T47D (cell line): ENCODE measurements at places on chromosomes 2 and 18.
A peak's percentile ranks its signal among the peaks of the same experiment; 100 is the strongest.

- DNase-seq: no peak
Observed at GRCh38 chr2:27079233-27080139, 1.1 kb downstream of the EMILIN1 start.

DNA sequence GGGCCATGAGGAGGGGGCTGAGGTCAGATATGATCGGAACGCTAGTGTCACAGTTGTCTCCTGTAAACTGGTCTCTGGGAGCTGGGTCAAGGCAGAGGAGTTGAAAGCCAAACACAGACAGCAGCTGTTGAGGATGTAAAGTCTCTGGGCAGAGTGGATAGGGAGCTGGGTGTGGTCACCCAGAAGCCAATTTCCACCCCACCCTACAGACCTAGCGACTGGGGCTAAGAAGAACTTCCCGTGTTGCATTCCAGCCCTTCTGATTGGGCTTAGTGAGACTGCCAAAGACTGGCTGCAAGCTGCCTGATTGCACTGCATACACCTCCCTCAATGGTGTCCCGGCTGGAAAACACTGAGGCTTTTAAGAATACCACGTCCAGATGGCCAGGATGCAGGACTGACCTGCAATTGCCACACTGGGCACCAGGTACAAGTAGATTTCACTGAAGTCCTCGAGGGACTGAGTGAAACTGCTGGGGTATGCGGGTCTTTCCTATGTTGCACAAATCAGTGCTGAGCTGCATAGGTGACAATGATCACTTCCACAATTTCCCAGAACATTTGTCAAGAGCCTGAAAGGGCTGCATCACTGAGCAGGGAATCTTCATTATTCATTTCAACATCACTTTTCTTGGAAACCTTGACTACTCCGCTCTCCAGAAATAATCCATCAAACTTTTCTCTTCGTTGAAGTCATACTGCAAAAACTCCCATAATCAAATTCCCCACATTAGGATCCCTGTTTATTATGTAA lies 43.1 kb upstream of the EML4 start:
- DNase-seq: no peak

GRCh38 chr2:160104115-160104514 lies 41.7 kb upstream of the PLA2R1 start:
- DNase-seq: no peak

DNA sequence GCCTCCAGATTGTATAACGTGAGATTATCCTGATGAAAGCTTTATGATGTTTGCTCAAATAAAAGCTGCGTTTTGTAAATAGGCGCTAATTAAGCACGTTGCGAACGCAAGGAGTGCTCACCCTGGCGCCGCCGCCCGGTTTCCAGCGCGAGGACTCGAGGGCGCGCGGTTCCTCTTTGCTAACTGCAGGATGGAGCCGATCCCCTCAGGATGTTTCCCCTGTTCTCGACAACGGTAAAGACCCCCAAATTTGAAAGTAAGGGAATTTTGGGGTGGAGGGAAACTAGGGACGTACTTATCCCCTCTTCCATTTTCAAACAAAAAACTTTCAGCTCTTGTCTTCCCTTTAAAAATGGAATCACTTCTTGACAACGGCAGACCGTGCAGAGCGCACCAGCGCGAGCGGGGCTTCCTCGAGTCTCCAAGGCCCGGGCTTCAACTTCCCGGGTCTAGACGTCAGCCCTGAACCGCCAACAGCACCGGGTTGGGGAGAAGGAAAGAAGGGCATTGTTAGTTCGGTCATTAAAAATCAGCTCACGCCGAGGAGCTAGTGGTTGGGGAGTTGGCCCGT lies 1.1 kb upstream of the GBX2 start:
- DNase-seq: no peak

DNA sequence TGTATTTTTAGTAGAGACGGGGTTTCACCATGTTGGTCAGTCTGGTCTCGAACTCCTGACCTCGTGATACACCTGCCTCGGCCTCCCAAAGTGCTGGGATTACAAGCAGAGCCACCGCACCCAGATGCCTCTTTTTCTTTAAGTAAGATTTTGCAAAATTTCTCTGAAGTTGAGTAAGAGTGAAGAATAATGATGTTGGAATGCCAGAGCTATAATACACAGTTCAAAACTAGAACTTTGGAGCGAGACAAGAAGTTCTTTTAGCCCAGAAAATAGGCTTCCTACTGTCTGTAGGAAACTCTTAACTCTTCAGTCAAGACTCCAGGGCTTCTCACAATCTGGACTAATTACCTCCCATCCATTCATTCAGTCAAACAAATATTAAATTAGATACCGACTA lies 51.4 kb downstream of the MARCHF4 start:
- DNase-seq: no peak

DNA sequence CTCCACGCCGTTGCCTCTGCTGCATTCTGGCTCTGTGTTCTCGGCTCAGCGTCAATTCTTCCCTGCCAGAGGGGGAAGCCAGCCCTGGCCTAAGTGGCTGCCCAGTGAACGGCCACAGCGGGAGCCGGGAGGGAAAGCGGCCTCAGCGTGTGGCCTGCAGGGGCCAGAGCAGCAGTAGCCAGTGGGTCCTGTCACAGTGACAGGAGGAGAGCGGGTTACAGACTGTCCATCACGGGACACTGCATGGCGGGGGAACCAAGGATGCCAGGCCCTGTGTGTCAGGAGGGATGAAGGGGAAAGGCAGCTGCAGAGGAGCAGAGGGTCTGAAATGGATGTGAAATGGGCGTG lies 39.7 kb downstream of the PDIA6 start:
- DNase-seq: no peak

DNA sequence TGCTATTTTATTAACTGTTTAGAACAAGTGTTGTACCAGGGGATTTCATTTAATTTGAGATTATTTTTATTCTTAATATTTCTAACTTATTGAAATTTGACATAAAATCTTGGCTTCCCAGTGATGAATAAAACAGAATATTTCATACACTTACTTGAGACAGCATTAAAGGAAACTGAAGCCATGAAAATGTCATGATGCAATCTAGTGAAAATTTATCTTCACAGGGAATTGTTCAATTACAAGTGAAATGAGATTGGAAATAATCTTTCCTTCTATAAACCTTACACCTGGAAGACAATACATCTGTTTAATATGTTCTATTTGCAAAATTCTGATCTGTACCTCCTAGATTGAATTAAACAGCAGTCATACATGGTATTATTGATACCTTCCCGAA lies 511.0 kb upstream of the CDH7 start:
- no peak for DNase-seq

DNA sequence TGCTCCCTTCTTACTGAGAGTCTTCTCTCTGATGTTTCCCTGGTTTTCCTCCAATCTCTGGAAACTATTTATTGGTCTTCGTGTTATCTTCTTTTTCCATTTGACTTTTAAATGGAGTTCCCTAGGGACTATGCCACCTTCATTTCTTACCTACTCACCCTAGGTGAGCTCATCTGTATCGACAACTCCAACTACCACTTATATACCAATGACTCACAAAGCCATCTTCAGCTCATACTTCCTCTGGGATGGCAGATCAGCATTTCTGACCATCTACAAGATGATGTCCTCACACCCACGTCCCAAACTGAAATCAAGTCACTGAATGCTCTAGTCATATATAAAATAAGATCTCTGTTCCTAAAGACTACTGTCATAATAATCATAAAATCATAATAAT lies 40.6 kb downstream of the CFAP210 start:
- no peak for DNase-seq

DNA sequence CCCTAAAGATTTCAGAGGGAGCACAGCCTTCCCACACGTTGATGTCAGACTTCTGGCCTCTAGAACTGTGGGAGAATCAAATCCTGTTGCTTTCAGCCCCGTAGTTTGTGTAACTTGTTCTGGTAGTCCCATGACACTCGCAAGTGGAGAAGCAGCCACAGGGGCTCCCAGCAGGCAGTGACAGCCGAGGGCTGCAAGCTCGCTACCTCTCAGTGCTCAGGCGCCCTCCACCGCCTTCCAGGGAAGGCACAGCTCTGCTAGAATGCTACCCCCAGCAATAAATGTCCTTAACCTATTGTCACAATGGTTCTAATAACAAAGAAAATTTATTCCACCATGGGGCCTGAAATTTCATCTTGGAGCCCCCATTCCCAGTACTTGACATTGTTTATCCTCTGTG lies 143.1 kb upstream of the ZNF236 start:
- DNase-seq: no peak

GRCh38 chr2:178455947-178456346 lies 4.8 kb downstream of the PJVK start:
- DNase-seq: no peak

DNA sequence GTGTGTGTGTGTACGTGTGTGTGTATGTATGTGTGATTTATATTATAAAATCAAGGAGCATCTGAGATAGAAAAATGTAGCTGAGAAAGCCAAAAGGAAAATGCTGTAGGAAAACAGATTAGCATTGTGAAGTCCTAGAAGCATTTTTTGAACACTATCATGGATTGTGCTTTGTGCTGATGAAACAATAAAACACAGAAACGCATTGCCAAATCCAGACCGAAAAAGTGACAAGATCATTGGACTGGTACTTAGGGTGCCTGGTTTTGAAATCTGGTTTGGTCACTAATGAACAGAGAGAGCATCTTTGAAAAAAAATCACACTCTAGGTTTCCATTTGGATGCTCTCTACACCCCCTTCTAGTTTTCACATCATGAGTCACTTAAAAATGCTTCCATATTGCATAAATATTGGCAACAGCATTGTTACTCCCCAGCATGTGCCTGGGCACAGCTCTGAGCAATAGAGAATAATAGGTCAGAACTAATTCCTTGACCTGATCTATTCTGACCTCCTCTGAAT lies 214.6 kb upstream of the LRRTM1 start:
- DNase-seq: no peak

DNA sequence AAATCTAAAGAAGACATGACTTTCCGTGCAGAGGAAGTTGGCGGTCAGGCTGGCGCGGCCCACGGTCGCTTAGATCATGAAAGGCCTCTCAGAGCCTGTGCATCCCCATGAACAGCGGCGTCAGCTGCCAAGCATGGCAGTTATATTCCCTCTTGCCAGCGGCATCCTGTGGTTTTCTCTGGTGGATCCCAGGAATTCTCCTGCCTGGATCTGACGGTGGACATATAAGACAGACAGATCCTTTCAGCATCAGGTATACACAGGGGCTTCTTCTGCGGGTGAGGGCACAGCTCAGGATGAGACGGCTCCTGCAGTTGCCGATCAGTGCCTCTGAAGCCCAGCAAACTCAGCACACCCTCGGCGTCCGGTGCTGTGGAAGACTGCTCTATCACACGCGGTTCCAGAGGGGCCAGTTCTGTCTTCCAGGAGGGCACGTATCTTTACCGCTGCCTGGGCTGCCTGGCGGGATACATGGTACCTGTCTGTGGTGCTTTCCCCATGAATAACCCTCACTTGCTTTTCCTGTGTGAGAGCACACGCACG lies 157.8 kb downstream of the LDLRAD4 start:
- no peak for DNase-seq

- DNase-seq: no peak
Observed at GRCh38 chr2:102660574-102660973, 41.2 kb downstream of the SLC9A2 start.

DNA sequence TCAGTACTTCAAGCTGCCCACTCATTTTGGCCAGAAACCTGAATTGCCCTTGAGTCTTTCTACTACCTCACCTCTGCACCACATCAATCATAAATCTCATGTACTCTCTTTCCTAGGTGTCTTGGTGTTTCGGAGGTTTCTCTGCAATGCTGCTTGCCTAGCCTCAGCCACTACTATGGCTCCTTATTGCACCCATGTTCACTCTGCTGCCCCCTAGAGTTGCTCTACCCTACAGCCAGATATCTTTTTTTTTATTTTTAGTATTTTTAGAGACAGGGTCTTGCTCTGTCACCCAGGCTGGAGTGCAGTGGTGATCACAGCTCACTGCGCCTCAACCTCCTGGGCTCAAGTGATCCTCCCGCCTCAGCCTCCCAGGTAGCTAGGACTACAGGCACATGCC lies 413.0 kb downstream of the PTPRM start:
- DNase-seq: no peak

DNA sequence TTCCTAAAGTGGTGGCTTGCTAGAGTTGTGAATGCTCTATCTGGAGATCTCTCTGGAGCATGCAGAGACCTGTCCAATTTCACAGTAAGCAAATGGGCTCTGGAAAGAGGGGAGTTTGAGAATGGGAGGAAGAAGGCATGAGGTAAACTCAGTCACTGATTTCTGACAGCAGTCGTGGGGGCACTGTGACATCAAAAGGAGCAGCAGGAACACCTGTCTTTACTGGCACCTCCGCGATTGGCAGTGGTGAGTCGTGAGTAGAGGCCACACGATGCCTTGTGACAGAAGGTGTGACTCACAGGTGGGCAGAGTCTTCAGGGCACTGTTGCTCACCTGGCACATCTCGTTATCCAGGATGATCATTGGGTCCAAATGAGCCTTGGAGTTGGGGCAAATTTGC lies 38.8 kb upstream of the CAVIN2 start:
- no peak for DNase-seq

DNA sequence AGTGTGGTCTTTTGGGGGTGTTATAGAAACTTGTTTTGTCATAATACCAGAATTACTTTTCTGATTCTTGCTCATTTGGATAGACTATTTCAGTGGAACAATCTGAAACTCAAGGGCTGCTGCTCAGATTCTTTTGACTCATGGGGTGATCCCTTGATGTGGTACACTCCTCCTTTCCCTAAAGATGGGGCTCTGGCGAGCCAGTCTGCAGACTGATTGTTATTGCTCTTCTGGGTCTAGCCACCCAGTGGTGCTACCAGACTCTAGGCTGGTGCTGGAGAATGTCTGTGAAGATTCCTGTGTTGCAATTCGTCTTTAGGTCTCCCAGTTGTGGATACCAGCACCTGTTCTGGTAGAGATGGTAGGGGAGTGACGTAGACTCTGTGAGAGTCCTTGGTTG lies 4.2 kb upstream of the MARS2 start:
- DNase-seq: no peak

DNA sequence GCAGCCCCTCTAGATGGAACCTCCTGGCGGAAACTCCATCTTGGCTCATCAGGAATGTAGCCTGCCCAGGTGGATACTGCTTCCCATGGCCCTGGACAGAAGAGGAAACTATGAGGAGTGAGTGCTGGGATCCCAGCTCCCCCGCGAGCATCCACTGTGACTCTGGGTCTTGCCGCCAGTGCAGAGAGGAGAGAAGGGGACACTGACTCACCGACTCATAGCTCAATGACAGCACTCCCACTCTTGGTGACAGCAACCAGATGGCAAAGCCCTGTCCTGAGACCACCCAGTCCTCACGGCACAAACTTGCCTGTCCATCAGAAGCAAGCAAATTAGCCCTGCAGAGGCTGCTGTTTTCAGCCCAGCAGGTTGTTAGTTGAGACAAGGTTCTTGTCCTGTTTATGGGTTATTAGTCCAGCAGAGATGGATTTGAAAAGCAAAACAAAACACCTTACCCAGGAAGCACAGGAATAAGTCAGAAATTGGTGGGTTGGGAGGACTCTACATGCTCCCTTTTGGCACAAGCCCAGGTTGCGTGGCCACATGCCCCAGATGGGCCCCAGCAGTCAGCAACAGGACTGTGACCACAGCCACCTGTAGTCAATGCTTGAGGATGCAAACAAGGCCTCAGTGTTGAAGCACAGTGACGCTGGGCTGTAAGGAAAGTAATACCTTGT lies 111.5 kb upstream of the GLI2 start:
- DNase-seq: no peak

- DNase-seq: no peak
Observed at GRCh38 chr2:190318931-190319554, 583 bp downstream of the HIBCH start.

GRCh38 chr2:214103276-214104001 lies 307.4 kb upstream of the VWC2L start:
- DNase-seq: peak; percentile 25
